T-helper 17 cell (primary cell): ENCODE measurements at places on chromosomes 11 and 22.
A peak's percentile ranks its signal among the peaks of the same experiment; 100 is the strongest.

DNA sequence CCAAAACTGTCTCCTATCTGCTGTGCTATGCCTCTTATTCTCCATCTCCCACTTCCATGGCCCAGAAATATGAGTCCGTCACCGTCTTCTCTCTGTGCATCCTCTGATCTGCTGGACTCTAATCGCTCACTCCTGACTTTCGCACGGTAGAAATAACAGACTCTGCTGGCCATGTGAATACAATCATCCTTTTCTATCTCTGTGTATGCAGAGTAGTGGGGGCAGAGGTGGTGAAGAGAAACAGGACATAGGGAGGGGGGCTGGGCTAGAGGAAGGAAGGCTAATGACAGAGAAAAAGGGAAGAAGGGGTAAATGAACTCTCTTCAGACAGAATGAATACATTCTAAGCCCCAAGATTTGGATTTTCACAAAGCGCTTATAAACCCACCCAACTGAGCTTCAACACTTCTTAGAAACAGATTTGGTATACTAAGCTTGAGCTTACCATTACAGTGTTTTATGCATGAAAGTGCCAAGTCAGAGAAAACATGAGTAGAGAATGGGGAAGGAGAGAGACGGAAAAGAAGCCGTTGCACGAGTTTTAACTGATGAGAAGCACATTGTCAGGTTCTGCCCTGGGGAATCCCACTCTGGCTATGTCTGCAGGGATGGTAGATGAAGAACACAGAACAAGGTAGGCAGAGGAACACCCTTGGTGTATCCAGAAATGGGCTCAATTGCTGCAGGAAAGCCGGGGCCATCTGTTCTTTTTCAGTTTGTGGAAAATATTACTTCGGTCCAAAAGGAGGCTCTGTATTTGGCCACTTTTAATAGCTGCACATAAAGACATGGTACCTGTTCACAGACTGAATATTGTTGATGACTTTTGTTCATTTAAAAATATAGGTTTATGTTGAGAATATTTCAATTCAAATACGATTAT is 324.7 kb downstream of the ETS1 start:
- no peak for DNase-seq

GRCh38 chr11:12174128-12174476 is 63.7 kb downstream of the MICAL2 start:
- no peak for DNase-seq

GRCh38 chr22:48838376-48838775 is 989.3 kb downstream of the BRD1 start:
- no peak for DNase-seq

GRCh38 chr11:114036147-114036811 is 23.2 kb upstream of the ZBTB16 start:
- DNase-seq, result peak; percentile 30

DNA sequence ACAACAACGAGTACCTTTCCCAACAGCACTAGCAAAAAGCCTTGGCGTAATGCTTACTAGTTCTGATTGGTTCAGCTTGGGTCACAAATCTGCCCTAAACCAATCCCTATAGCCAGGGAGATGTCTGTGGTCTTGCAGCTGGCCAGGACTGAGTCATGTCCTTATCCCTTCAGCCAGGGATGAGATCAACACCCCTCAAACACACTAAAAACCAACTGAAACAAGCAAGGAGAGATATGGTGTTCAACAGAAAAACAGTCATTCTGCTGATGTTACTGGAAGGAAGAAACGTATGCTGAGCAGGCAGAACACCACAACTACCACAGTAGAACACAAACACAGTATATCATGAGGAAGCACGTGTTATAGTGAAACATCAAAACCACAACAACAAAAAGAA is 375.6 kb downstream of the LARGE1 start:
- no peak for DNase-seq

- no peak for DNase-seq
Measured at GRCh38 chr11:62169935-62170334, 20.1 kb upstream of the SCGB1D1 start.
